ENCODE measurements at places on chromosomes 5 and 9.

- DNase-seq, result no peak
Measured at GRCh38 chr5:55136521-55136920, 23.4 kb upstream of the GPX8 start.

DNA sequence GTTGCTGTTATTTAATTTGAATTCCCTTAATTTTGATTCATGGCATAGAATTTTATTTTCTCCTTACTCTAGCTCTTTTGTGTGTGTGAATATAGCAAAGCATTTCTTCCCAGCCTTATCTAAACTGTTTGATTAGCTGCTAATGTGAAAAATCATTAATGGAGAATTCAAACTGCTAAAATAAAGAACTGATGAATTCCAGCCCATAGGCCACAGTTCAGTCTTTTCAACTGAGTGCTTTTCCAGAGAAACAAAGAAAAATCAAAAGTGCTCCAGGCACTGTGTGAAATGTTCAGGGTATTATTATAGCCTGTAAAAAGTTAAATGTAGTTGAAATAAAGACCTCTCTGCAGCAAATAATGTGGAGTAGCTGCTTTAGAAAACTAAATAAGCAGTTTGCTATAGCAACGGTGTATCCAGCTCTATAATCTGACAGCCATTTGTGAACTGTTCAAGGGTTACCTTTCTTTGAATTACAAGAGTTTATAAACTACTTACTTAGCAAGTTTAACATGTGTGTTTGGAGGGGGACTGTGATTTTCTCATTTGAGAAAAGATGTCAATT is 123.8 kb downstream of the GIN1 start:
- no peak for DNase-seq

GRCh38 chr9:89865357-89865756 is 260.5 kb downstream of the GADD45G start:
- DNase-seq, result no peak

DNA sequence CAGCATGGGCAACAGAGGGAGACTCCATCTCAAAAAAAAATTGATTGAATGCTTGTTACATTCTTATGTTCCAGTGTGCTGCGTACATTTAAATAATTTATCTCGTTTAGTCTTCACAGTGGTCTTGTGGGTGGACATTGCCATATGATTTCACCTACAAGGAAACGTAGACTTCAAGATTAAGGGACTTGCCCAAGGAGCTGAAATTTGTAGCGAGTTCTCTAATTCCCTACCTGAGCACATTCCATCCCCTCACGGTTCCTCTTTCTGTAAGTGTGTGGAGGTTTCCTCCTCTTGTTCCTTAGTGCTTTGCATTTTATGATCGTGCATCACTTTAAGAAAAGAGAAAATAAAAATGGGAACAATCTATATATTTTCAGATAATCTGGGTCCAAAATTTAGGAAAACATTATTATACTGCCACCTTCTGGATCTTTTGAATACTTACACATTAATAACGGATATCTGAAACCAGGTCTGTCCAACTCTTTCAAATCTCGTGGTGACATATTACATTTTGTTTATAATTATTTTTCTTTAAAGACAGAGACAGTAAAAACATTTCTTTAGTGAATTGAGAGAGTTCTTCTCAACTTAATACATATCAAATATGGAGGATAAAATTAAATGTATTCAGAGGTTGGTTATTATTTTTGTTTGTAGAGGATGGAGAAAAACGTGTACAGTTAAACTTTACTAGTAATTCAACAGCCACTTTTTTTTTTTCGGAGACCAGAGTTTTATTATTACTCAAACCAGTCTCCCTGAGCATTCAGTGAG is 29.9 kb upstream of the C7 start:
- DNase-seq, result peak; percentile 6

DNA sequence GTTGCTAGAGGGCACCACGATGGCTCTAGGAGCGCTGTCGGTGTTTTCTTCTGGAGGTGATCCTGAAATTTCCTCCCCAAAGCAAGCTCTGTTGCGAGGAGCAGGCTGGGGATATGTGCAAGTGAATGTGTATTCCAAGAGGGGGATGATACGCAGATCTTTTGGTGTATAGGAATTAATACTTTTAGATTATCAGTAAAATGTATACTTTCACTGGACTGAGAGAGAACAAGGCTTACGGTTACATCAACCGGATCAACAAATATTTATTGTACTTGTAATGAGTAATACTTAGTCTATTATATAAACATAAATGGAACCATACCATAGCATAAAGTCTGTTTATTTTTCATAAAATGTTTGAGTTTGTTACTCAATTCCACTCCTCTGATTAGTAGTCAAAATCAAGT is 632 bp upstream of the PRKAA1 start:
- DNase-seq, result peak; percentile 64

DNA sequence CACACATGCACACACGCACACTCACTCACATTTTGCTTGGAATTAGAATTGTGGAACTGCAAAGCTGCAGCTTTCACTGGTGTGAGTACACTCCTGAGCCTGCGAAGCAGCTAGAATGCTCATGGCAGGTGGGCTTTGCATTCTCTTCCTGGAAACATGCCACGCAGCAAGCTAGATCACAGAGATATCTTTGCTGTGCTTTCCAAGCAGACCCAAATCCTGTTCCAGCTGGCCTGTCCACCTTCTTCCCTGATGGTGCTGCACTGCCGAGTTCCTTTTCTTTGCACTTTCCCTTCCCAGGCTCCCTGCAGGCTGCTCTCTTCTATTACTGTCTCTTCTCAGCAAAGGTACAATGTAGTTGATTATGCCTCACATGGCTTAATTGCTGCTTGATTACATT is 92.7 kb upstream of the CKMT2 start:
- no peak for DNase-seq

GRCh38 chr9:89473762-89474469 is 24.0 kb downstream of the SEMA4D start:
- DNase-seq, result no peak

DNA sequence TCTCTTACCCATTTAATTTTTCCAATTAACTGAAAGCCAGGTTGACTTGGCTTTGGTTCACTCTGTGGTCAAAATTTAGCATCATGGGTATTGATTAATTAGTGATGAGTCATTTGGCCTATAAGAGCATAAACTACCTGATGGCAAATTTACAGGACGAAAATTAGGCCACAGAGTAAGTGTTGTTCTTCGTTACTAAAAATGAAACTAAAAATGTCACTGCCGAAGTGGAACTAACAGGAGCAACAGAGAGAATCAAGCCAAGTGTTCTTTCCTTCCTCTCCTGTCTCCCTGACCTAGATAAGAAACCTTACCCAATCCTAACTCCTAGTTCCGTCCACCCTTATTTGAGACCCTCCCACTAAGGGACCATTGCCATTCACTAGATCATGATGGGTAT is 176.9 kb downstream of the RAB3C start:
- DNase-seq, result no peak
